Stimulated activated CD8-positive, alpha-beta memory T cell treated with anti-CD3 and anti-CD28 coated beads, Interleukin-4, amount 100 ng/mL, for 4 hours (primary cell): ENCODE measurements at places on chromosomes 5 and 9.

DNA sequence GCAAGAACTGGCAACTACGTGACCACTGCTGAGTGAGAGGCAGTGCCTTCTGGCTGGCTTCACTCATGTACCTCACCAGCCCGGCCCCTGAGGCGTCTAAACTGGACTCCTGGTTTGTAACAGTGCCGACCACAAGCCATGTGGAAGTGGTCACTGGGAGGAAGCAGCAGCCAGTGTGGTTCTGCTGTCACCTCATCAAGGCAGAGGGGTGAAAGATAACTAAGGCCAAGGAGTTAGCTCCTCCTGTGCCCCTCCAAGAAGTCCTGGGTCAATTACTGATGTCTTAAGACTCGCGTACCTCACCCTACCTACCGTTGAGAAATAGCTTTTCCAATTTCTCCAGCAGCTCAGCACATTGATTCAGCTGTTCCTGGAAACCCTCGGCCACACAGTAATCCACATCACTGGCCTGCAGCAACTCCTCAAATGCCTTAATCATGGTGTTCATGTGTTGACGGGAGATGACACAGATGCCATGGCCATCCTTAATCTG is 142.9 kb downstream of the CDK5RAP2 start:
- no peak for DNase-seq

GRCh38 chr5:127834094-127834531 is 130.9 kb downstream of the CCDC192 start:
- no peak for DNase-seq

DNA sequence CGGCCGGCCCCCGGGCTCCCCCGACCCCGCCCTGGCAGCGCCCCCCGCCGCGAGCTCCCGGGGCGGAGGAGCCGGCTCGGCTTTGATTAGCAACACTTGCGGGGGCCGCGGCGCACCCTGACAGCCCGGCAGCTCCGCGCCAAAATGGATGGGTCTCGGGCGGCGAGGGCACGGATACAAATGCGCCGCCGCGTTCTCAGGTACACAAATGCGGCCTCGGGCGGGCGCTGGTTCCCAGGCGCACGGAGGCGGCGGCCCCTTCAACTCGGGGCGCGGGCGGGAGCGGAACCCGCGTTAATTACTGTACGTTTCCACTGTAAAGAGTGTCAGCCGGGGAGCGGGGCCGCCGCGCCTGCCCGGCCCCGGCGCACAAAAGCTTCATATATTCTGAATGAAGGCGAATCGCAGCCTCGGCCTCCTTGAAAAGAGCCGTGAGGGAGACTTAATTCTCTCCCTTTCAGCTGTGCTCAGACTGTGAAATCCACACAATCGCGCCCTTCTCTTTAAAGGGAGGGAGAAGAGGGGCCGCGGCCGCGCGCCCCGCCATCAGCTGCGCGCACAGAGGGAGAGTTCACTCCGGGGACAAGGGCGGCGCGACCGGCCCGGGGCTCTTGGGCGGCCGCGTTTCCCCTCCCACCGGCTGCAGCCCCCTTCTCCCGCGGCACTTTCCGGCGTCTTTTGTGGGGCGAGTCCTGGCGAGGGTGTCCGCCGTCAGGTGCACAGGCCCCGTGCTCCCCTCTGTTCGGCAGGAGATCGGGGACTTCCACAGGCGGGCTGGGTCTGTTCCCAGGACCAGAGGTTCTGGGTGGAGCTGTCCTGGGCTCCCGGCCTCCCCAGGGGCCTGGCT is 27.0 kb downstream of the MSX2 start:
- DNase-seq, result no peak

DNA sequence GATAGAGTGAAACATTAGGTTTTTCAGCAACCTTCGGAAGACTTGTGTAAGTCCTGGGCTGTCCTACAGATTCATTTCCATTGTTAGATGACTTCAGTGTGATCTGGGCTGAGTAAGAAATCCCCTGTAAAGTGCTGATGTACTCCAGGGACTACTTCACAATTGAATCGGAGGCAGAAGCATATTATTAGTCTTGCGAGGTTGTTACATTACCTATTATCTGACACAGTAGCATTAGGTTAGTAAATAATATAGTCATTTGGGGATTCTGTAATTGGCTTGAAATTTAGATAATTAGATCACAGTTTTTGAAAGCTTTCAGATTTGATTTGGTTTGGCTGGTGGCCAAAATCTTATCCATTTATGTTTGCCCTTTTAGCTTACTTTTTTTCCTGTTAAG is 62.4 kb downstream of the DMRT1 start:
- no peak for DNase-seq

GRCh38 chr5:119996128-119996527 is 366.8 kb downstream of the FAM170A start:
- DNase-seq, result no peak

DNA sequence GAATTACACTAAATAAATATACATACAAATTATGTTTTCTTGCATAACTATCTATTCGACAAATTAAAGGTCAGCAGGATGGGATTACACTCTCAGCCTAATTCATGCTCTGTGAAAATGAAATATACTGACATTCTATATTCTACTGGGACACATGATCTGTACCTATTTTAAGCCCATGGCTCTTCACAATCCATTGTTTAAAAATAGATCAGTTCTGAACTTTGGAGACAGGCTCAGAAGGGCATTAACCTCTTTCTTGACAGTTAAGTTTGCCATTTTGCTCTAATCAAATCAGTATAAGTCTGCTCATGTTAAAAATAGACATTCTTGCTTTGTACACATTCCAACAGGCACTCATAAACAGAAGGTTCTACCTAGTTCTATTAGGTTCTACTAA is 361.2 kb downstream of the HCN1 start:
- no peak for DNase-seq

GRCh38 chr5:930866-931265 is 38.2 kb downstream of the TRIP13 start:
- DNase-seq, result no peak

GRCh38 chr9:17810728-17811571 is 232.1 kb downstream of the SH3GL2 start:
- DNase-seq, result no peak

- no peak for DNase-seq
Observed at GRCh38 chr5:11323761-11324160, 562.7 kb upstream of the DAP start.

GRCh38 chr5:176915906-176916305 is 16.8 kb upstream of the HK3 start:
- no peak for DNase-seq

GRCh38 chr9:12935714-12936113 is 160.9 kb downstream of the LURAP1L start:
- no peak for DNase-seq

GRCh38 chr5:168443950-168444700 is 42.1 kb upstream of the RARS1 start:
- no peak for DNase-seq

DNA sequence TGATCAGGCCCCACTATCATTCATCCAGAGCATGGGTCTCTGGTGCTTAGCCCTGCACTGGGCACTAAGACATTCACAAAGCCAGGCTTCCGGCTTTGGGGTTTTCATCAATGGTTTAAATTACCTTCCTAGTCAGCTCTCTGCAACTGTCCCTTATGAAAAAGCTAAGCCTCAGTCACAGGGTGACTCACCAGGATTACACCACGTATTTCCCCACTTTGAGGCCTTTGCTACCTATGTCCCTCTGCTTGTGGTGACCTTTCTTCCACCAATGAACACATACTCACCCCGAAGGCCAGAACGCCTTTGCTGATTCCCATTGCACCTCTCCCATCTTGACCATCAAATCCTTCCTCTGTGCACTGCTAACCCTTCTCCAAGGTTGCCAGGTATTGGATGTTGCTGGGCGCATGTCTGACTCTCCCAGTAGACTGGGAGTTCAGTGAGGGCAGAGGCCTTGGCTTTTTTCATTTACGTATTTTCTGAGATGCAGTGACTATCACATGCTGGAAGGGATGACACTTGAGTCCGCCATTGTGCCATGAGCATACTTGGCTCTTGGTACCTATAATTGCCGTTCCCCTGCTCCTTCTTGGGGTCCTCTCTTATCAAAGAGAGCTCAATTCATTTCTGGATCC is 58.7 kb upstream of the TNFSF8 start:
- no peak for DNase-seq

GRCh38 chr5:153542536-153542935 is 52.1 kb downstream of the GRIA1 start:
- no peak for DNase-seq

DNA sequence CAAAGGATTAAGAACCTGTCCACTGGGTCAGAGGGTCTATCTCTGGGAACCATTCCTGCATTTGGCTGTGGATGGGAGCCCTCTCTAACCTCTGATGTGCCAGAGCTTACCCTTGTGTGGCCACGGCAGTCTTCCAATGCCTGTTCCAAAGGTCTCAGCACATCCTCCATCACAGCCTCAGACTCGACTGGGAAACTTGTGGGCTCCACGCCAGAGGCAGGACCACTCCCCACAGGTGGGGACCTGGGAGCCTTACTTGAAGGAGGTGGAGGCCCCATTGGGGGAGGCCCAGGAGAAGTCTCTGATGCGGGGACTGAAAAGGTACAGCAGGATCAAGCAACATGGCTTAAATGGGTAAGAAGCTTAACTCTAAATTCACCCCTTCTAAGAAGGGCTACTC is 4.4 kb downstream of the EIF4EBP3 start:
- no peak for DNase-seq

DNA sequence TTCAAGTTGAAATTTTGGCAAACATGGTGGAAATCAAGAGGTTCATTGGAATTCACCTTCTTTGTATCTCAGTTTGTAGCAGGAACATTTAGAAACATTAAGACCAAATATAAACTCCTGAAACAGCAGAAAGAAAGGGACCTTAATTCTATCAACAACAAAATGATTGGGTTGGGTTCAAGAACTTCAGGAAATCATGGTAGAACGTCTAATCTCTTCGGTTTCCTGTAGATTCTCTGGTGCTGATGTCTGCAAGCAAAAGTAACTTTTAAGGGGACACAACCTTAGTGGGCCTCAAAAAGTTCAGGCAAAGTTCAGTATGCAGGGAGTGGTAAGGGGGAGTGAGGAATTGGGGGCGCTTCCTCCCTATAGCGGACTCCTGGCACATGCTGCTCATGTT is 3.4 kb downstream of the IL33 start:
- no peak for DNase-seq

DNA sequence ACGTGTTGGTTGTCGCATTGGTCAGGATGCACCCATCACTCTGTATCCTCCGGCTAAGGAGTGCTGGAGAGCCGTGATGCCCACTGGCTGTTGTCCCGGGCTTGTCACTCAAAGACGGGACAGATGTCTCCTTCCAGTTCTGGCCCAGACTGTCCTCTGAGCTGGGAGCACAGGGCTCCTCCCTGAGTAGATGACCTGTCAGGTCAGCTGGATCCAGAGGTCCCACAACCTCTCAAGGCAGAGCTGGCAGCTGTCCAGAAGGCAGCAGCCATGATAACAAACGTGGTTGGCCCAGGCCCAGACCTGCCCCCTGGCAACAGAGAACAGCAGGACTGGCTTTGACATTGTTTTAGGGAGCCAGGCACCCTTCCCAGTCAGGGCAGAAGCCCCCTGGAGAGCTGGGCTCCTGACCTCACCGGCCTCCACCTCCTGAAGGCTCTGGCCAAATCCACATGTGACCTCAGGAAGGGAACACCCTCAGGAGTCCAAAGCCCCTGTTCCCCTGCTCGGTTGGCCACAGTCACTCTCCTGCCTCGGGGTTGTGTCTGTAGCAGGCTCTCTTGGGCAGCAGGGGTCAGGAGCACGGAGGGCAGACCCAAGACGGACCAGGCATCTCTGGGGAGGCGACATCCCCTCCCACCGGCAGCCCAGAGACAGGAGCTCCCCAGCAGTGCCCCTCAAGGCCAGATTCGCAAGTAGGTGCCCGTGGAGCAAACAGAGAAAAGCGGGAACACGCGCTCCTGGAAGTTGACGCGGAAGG is 10.3 kb downstream of the TRIM7 start:
- no peak for DNase-seq

DNA sequence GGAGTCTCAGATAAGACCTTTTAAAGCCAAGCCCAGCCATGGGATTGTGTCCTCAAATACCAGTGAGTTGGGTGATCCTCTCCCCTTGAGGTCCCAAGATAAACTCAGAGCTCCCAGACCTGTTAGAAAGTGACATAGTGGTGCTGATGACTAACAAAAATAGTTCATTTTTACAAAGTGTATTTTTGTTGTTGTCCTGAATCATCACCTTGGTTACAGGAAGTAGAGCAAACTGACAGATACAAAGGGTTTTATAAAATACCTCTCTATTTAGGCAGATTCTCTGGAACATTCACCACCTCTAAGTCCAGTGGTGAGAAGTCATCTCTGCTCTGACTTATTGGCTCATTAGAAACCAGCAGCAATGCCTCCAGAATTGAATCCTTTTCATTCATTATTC is 259.3 kb downstream of the CEMIP2 start:
- no peak for DNase-seq

GRCh38 chr5:140328036-140328764 is 18.2 kb downstream of the HBEGF start:
- DNase-seq, result no peak

- DNase-seq, result no peak
Observed at GRCh38 chr5:120823328-120823727, 359.2 kb downstream of the PRR16 start.

GRCh38 chr9:121562301-121562700 is 62.7 kb upstream of the GGTA1 start:
- no peak for DNase-seq

DNA sequence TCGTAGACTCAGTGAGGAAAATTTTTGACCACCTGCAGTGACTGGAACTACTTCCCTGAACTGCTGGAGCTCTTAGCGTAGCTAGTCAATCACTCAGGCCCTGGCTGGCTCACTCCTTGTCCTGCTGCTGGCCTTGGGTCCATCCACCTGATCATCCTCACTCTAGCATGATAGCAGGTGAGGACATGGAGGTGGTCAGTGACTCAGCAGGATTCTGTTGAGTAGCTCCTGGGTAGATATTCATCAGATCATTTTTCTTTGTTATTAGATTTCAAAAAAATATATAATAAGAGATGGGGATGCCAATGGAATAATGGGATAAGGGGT is 25.0 kb upstream of the SEMA4D start:
- no peak for DNase-seq
